Stimulated activated CD8-positive, alpha-beta memory T cell treated with anti-CD3 and anti-CD28 coated beads, Interleukin-7, amount 100 ng/mL, for 24 hours (primary cell): ENCODE measurements at places on chromosomes 11 and 22.

DNA sequence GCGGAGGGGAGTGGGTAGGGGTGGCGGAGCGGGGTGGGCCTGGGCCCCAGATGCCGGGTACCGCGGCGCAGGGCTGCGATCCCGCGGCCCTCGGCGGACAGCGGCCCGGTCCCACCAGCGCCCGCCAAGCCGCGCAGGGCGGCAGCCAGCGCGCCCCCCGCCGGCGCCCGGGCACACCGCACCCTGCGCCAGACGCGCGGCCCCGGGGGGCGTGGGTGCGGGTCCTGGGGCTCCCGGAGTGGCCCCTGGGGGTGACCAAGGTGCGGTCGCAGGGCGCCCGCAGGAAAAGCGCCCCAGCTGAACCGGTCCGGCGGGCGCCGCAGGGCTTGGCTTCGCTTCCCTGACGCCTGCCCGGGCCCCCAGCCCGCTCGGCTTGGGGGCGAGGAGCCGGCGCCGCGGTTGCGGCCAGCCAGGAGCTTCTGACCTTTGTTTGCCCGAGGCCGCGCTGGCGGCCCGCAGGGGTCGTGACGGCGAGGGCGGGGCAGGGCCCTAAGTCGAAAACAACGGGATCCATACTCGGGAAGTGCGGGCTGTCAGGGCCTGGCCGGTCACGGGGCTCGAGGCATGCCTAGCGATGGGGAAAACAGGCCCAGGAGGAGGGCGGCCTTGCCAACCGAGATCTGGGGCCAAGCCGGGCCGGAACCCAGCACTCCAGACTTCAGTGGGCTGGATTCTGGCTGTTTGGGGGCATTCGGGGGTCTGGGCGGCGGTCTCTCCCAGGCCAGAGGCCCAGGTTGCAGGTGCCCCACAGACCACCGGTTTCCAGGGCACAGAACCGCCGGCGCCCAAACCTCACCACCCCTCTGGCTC lies 581 bp upstream of the AP5B1 start:
- DNase-seq, result no peak

DNA sequence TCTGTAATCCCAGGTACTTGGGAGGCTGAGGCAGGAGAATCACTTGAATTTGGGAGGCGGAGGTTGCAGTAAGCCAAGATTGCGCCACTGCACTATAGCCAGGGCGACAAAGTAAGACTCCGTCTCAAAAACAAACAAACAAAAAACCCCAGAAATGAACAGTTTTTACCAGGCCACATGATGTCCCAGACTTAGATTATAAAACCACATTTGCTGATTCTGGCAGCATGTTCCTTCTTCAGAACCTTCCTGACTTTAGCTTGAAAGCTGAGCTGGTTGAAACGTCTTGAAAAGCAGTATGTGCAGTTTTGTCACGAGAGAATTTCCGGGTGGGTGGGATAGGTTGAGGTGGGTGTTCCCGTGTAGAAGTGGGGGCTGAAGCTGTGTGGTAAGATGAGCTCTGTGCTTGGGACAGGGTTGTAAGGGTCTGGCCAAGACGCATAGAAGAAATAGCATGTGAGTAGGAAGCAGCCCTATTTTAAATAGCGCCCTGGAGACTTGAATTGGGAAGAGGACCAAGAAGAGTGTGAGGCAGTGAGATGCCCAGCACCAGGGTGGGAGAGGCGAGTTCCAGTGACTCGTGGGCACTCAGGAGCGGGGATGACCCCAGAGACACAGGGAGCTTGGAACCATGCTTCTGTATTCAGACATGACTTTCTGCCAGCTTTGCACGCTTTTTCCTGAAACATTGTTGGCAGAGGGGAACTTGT lies 7.6 kb downstream of the AP2A2 start:
- no peak for DNase-seq

GRCh38 chr22:35369996-35370395 lies 10.9 kb upstream of the HMOX1 start:
- no peak for DNase-seq

- DNase-seq, result no peak
Observed at GRCh38 chr11:77038825-77039326, 4.7 kb downstream of the B3GNT6 start.

DNA sequence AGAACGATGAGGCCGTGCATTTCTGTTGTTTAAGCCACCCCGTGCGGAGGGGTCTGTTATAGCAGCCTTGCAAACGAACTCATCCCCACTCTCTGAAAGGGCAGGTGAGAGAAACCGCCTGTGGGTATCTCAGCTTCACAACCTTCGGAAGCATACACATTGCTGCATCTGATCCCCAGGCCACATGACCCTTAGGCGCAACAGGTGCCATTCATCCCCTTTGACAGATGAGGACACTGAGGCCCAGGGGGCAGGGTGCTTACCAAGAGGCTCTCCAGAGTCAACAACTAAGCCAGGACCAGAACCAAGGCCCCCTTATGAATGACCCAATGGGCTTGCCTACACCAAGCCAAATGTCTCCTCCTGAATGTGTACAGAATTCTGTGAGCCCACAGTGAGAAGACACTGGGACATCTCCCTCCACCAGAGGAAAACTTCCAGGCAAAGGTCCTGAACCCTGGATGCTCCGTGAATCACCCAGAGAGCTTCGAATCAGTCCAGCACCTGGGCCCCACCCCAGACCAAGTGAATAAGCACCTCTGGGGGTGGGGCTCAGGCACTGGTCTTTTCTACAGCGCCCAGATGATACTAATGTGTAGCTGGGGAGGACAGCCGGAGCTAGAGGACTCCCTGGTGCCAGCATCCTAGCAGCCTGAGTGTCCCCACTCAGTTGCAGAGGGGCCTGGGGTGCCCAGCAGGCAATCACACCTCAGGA lies 83.2 kb downstream of the BUD13 start:
- no peak for DNase-seq
